SK-MEL-5 (cell line): ENCODE measurements at places on chromosomes 1 and 21.

GRCh38 chr1:234619071-234619480 is 9.1 kb upstream of the IRF2BP2 start:
- no peak for DNase-seq

- no peak for DNase-seq
Measured at GRCh38 chr1:8661185-8662110, 156.0 kb downstream of the RERE start.

- DNase-seq, result no peak
Measured at GRCh38 chr1:107949467-107950253, 15.3 kb downstream of the VAV3 start.

- DNase-seq, result peak; percentile 85
Measured at GRCh38 chr1:212749821-212750535, 41.6 kb downstream of the NSL1 start.

- DNase-seq, result no peak
Measured at GRCh38 chr21:34031835-34032370, 41.5 kb upstream of the MRPS6 start.
